ENCODE measurements at places on chromosomes 2 and 18.

DNA sequence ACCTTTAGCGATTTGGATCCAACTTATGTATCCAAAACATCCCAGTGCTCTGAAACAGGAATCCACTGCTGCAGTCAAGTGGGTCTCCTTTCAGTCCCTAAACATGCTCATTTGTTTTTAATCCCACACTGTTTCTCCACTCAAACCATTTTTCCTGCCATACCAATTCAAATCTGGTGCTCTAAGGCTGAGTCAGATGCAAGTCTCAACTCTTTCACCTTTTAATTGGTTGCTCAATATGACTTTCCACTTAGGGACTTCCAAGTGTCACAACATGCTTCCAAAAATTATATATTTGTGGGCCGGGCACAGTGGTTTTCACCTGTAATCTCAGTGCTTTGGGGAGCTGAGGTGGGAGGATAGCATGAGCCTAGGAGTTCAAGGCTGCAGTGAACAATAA lies 113.4 kb upstream of the TANK start:
- DNase-seq, result no peak
- no peaks in the 10 kb centered on the region for H3K36me3 ChIP-seq
- H3K27ac ChIP-seq, result no peak overlapping the region
- H3K4me1 ChIP-seq, result no peaks in the 10 kb centered on the region
- H3K27me3 ChIP-seq, result no peaks in the 10 kb centered on the region

GRCh38 chr2:8680822-8681760 lies 765 bp upstream of the ID2 start:
- H3K36me3 ChIP-seq, result no peaks in the 10 kb centered on the region
- H3K4me3 ChIP-seq, result peak overlapping the region; percentile 45
- H3K27ac ChIP-seq, result peak overlapping the region; percentile 94
- H3K27me3 ChIP-seq, result no peaks in the 10 kb centered on the region
- peaks cover 3% of the 10 kb centered on the region for H3K4me1 ChIP-seq
- DNase-seq, result peak; percentile 54

DNA sequence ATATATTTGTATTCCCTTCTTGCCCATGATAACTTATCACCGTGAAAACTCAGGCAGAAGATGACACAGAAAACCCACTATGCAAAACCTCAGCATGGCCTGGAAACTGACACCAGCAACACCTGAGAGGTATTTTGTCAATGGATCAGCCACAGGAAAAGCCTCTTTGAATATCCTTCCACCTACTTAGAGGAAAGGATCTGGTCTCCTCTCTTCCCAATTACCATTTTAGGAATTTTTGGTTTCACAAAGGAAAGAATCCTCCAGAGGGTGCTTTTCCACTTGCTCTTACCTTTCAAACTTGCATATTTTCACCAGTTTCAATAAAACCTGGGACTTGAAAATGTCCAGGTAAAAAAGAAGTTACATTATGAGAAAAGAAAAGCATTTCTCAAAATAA lies 20.0 kb upstream of the MEIS1 start:
- H3K4me3 ChIP-seq, result no peak overlapping the region
- no peaks in the 10 kb centered on the region for H3K36me3 ChIP-seq
- no peaks in the 10 kb centered on the region for H3K27me3 ChIP-seq
- H3K4me1 ChIP-seq, result no peaks in the 10 kb centered on the region
- no peak for DNase-seq
- H3K27ac ChIP-seq, result no peak overlapping the region

- no peak overlapping the region for H3K4me3 ChIP-seq
- H3K27ac ChIP-seq, result no peak overlapping the region
- no peaks in the 10 kb centered on the region for H3K4me1 ChIP-seq
- H3K36me3 ChIP-seq, result no peaks in the 10 kb centered on the region
- no peaks in the 10 kb centered on the region for H3K27me3 ChIP-seq
These were observed 111.2 kb downstream of the CLIP4 start for GRCh38 chr2:29226375-29226774.

- peak overlapping the region; percentile 23 for H3K27ac ChIP-seq
- H3K4me1 ChIP-seq, result no peaks in the 10 kb centered on the region
- no peaks in the 10 kb centered on the region for H3K27me3 ChIP-seq
- H3K36me3 ChIP-seq, result no peaks in the 10 kb centered on the region
- no peak for DNase-seq
These were observed 42.4 kb upstream of the COL5A2 start for GRCh38 chr2:189221811-189222467.

DNA sequence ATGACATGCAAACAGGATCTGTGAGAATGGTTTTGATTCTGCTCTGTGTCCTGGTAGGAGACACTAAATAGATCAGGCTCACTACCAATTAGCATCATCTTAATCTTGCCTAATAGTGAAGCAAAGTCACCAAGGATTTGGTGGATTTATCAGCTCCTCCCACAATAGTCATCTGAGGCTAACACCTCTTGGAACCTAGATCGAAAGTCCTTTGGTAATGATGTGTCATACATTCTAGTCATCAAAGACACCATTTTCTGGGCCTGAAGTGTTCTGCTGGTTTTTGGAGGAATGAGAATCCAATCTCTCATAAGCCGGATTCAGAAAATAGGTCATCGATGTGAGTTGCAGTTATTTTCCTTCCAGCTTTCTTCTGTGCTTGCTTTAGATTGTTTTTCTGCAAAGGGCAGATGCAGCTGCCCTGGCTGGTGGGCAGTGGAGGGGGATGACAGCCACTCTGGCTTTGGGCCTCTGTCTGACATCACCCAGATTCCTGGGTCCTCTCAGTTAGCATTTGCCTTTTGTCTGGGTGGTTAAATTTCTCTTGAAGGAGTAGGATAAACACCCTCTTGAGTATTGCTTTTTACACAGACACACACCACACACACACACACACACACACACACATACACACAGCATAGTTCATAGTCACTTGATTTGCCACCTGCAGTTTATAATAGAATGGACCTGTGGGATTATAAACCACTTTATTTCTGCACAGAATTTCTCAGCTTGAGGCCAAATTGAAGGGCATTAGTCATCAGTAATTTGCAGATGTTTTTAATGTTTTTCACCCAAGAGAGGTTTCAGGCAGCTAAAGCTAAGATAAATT lies at the start of gene MYO3B:
Gene MYO3B (plus strand): TSS at position 198 of the 832 bp plus-strand sequence. CDS start 141 bp downstream, at position 339.
- no peaks in the 10 kb centered on the region for H3K27me3 ChIP-seq
- no peak within 1 kb of the TSS for H3K4me3 ChIP-seq
- no peaks in the 10 kb centered on the region for H3K36me3 ChIP-seq
- H3K4me1 ChIP-seq, result no peaks in the 10 kb centered on the region
- H3K27ac ChIP-seq, result no peak within 1 kb of the TSS

DNA sequence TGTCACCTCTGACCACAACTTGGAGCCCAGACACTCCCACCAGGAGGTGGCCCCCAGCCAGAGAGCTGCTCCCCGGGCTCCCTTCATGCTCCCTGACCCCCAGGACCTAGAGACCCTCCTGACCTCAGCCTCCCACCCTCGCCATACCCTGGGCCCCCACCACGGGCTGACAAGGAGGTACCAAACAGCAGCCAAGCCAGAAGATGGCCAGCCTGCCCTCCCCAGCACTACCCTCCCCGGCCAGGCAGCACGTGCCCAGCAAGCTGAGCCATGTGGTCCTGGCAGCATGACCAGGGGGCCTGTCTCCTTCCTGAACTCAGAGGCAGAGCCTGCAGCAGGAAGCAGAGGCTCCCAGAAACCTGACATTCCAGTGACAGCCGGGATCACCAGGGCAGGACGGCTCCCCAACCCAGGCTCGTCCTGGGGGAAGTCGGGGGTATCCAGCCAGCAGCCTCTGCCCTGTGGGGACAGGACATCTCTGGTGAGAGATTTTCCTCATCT lies 69.4 kb upstream of the GPC1 start:
- H3K4me3 ChIP-seq, result no peak overlapping the region
- no peak for DNase-seq
- H3K36me3 ChIP-seq, result no peaks in the 10 kb centered on the region
- H3K27me3 ChIP-seq, result no peaks in the 10 kb centered on the region
- no peaks in the 10 kb centered on the region for H3K4me1 ChIP-seq
- no peak overlapping the region for H3K27ac ChIP-seq

- H3K4me3 ChIP-seq, result no peak overlapping the region
- H3K36me3 ChIP-seq, result no peaks in the 10 kb centered on the region
- H3K27me3 ChIP-seq, result no peaks in the 10 kb centered on the region
- no peaks in the 10 kb centered on the region for H3K4me1 ChIP-seq
- no peak overlapping the region for H3K27ac ChIP-seq
- no peak for DNase-seq
These were observed 17.7 kb upstream of the DPP10 start for GRCh38 chr2:114424699-114425098.

- no peaks in the 10 kb centered on the region for H3K4me1 ChIP-seq
- no peaks in the 10 kb centered on the region for H3K27me3 ChIP-seq
- H3K27ac ChIP-seq, result no peak overlapping the region
- H3K4me3 ChIP-seq, result no peak overlapping the region
These were observed 471.4 kb upstream of the REG3G start for GRCh38 chr2:78553866-78554647.

GRCh38 chr2:43073401-43073825 lies 153.0 kb downstream of the ZFP36L2 start:
- peaks cover 18% of the 10 kb centered on the region for H3K4me1 ChIP-seq
- H3K4me3 ChIP-seq, result no peak overlapping the region
- peak overlapping the region; percentile 75 for H3K27ac ChIP-seq
- no peaks in the 10 kb centered on the region for H3K36me3 ChIP-seq

DNA sequence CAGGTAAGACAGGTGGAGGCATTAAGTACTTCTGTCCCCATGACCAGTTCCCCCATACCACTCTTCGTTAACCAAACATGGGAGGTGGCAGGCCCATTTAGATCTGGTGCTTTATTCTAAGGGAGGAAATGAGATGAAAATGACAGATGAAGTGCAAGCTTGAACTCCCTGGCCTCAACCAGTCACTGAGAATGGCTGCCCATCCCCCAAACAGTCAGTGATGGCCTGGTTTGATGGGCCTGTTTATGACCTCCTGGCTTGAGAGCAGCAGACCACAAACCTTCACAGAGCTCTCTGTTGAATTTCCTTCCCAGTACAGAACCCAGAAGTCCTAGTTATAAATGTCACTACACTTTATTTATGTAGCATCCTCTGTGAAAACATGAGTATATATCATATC lies 31.1 kb downstream of the EPAS1 start:
- H3K4me1 ChIP-seq, result peaks cover 21% of the 10 kb centered on the region
- no peak for DNase-seq
- H3K4me3 ChIP-seq, result no peak overlapping the region
- peak overlapping the region; percentile 74 for H3K27ac ChIP-seq
- H3K36me3 ChIP-seq, result no peaks in the 10 kb centered on the region

DNA sequence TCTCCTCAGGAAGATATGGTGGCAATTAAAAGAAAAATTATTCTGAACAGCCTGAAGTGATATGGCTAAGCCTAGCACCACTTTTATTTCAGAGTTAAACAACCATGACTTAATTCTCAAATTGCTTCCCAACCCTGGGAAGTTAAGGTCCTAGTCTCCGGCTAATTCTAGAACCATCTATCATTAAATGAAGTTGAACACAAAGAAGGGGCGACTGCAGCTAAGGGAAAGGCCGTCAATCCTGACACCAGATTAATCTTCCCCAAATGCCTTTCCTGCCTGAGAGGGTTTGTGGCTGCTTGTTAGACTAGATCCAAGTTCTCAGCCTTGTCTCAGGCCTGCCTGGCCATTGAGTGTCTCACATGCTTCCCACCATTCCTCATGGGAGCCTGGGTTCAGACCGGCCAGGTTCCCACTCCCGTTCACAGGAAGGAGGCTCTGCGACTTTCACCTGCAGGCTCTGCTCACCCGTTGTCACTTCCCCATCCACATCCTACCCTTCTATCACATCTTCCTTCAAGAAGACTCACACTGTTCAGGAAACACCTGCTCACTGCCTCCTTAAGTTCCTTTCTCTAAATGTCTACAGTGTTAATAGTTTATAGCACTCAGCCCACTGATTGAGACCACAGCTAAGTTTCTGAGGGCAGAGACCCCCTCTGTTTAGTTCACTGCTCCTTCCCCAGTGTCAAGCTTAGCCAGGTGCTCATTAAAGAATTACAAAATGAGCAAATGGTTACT lies 282.9 kb upstream of the REV1 start:
- no peak for DNase-seq
- H3K27me3 ChIP-seq, result no peaks in the 10 kb centered on the region
- no peaks in the 10 kb centered on the region for H3K36me3 ChIP-seq
- no peak overlapping the region for H3K4me3 ChIP-seq
- H3K4me1 ChIP-seq, result no peaks in the 10 kb centered on the region

GRCh38 chr2:71064110-71064611 lies 4.3 kb upstream of the NAGK start:
- no peaks in the 10 kb centered on the region for H3K27me3 ChIP-seq
- no peak for DNase-seq
- H3K4me1 ChIP-seq, result no peaks in the 10 kb centered on the region

GRCh38 chr18:67670024-67670543 lies 153.6 kb upstream of the DSEL start:
- no peak for DNase-seq
- no peaks in the 10 kb centered on the region for H3K27me3 ChIP-seq
- no peaks in the 10 kb centered on the region for H3K4me1 ChIP-seq
- H3K36me3 ChIP-seq, result no peaks in the 10 kb centered on the region
- H3K4me3 ChIP-seq, result no peak overlapping the region

DNA sequence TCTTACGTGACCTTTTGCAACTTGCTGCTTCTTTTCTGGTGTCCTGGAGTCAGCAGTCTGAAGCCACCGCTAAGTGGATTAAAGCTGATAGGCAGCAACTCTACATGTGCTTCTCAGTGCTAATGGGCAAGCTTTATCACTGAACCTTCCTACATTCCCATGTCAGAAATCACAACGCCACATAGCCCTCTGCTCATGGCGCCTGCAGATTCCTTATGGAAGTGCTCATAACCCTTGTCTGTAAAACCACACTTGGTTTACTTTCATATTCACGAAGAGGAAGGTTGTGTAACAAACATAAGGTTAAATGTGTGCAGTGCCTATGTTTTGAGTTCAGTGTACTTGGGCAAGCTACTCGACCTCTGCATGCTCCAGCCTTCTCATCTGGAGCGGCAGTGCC lies 319.8 kb downstream of the FBXO15 start:
- H3K27me3 ChIP-seq, result no peaks in the 10 kb centered on the region
- no peak for DNase-seq
- no peaks in the 10 kb centered on the region for H3K36me3 ChIP-seq
- no peaks in the 10 kb centered on the region for H3K4me1 ChIP-seq
- no peak overlapping the region for H3K4me3 ChIP-seq

GRCh38 chr18:48784656-48785055 lies 166.1 kb downstream of the SMAD7 start:
- no peak overlapping the region for H3K27ac ChIP-seq
- H3K4me1 ChIP-seq, result no peaks in the 10 kb centered on the region
- no peaks in the 10 kb centered on the region for H3K27me3 ChIP-seq
- H3K36me3 ChIP-seq, result no peaks in the 10 kb centered on the region

- no peak overlapping the region for H3K27ac ChIP-seq
- no peaks in the 10 kb centered on the region for H3K27me3 ChIP-seq
- H3K4me1 ChIP-seq, result no peaks in the 10 kb centered on the region
- no peaks in the 10 kb centered on the region for H3K36me3 ChIP-seq
- H3K4me3 ChIP-seq, result no peak overlapping the region
- DNase-seq, result no peak
These were observed 951.6 kb upstream of the POU3F3 start for GRCh38 chr2:103902347-103902746.

DNA sequence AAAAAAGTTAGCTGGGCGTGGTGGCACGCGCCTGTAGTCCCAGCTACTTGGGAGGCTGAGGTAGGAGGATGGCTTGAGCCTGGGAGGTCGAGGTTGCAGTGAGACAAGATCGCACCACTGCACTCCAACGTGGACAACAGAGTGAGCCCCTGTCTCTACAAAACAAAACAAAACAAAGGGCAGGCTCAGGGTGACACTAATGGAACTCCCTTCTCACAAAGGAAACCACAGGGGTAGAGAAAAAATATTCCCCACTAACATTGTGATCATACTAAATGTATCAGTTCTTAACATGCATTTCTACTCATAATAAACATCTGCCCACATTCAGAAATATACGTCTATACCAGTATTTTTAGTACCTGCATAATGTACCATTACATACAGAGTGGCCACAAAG lies 21.1 kb downstream of the STAM2 start:
- no peaks in the 10 kb centered on the region for H3K4me1 ChIP-seq
- H3K4me3 ChIP-seq, result no peak overlapping the region
- H3K36me3 ChIP-seq, result no peaks in the 10 kb centered on the region
- DNase-seq, result no peak
- no peaks in the 10 kb centered on the region for H3K27me3 ChIP-seq
